ENCODE measurements at places on chromosomes 7 and 10.

DNA sequence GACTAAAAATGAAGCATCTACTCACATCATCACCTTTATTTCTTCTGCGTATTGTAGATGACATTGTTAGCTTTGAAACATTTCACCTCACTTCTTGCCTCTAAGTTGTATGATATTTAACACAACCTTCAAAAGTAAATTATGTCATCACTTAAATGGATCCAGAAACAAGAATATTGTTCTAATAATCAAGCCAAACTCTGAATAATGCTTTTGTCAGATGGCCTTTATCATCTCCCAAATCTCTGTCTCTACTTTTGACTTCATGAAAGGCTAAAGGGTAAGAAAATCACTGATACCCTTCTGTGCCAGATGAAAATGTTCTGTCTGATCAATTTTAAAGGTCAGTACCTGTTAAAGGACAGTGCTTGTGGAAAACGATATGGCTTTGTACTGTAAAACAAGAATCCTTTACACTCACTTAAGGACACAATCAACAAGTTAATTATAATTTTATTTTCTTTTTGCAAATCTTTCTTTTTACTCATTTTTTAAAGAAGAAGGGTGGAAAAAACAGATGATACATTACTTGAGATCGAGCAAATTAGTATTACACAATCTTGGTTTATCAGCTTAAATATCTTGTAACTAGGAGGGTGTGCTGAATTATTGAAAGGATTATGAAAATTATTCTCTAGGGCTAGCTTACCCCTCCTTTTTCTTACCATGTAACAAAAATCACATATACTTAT lies 309.4 kb upstream of the IGFBP3 start:
- DNase-seq = no peak

DNA sequence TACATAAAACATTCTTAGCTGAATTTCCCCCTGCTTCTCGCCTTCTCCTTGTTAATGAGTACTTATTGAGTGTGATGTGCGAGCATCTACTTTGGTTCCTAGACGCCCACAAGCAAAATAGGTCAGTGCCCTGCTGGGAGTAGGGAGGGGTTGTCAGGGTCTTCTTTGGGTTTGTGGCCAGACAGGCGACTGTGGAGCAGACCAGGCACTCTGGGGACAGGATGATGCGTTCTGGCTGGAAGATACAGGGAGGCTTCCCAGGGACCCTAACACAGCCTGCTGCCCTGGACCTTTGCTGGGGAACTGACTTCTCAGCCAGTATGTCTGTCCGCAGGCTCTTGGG lies 227.2 kb downstream of the CUX1 start:
- no peak for DNase-seq

GRCh38 chr10:73376679-73377078 lies 18.0 kb upstream of the CFAP70 start:
- DNase-seq = no peak

DNA sequence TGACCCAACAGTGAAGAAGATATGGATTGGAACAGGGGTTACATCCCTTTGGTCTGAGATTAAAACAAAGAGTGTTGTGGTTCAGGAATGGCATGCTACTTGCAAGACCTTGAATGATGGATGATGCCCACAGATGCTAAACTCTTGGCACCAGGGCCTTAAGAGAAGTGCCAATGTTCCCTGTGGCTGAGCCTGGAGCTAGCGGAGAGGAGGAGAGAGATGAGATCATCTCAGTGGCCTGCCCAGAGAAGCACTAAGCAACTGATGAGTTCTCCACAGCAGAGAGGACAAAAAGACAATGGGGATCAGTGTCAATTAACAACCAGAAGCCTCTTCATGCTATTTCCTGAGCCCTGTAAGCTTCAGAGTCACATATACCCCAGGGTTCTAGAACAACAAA lies 97.8 kb downstream of the ELAPOR2 start:
- DNase-seq = no peak

GRCh38 chr7:129796186-129796775 lies 156.5 kb downstream of the UBE2H start:
- DNase-seq = no peak

- no peak for DNase-seq
These were observed 492.2 kb downstream of the CCSER2 start for GRCh38 chr10:84820596-84820995.

DNA sequence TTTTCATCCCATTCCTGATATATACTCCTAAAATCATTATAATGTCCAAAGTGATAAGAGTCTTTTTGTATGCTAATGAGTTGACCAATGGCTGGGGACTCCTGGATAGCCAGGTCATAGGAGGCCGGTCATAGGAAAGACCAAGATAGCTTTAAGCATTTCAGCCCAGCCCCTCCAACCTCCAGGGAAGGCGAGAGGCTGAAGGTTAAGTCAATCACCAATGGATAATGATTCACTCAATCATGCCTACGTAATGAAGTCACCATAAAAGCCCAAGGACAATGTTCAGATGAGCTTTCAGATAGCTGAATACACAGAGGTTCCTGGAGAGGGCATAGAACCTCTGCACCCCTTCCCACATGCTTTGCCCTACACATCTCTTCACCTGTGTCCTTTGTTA lies 75.7 kb downstream of the VWDE start:
- no peak for DNase-seq

All from stimulated activated CD4-positive, alpha-beta T cell treated with anti-CD3 and anti-CD28 coated beads, Interleukin-15, amount 100 ng/mL, for 1 hour (primary cell).